ENCODE measurements at places on chromosomes 2 and 18.

GRCh38 chr2:2799151-2799697, 468.1 kb upstream of the MYT1L start:
- DNase-seq, result no peak

- DNase-seq, result no peak
Observed at GRCh38 chr2:191109888-191110287, 40.9 kb downstream of the STAT4 start.

DNA sequence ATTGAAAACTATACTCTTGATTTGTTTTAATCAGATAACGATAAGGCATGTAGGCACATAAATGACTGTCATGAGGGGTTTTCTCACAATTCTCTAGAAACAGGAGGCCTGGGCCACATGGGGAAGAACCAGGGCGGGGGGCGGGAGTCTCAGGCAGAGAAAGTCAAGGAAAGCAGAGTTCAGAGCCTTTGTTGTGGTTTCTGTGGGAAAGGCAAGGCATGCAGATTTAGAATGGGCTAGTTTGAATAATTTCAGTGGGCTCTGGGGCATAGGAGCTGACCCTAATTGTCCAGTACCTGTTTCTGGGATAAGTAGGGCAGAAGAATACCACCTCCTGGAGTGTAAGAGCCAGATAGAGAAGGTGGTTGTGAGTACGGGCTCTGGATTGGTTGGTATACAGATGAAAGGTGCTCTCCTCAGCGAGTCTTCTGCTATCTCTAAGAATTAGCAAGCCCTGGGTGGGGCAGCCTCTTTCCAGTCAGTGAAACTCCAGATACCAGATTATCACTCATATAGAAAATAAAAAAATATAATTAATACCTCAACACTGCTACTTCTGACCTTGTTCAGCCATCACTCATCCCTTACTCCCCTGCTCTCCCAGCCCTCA, 41.5 kb upstream of the CYRIA start:
- no peak for DNase-seq

DNA sequence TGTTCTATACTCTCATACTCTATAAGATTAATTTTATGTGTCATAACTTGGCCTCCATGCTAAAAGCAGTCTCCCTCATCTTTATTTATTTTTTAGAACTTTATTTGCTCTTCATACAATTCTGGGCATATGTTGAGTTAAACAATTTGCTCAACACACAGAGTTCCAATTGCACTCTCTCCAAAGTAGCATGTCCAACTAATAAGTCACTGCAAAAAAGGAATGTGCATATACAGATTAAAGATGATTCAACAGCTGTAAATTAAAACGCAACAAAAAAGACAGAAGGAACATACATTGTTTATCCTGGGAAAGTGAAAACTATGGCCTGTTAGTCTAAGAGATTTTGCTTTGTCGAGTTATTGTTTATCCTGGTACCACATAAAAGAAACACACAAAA, 277.7 kb upstream of the ACVR2A start:
- DNase-seq, result no peak

DNA sequence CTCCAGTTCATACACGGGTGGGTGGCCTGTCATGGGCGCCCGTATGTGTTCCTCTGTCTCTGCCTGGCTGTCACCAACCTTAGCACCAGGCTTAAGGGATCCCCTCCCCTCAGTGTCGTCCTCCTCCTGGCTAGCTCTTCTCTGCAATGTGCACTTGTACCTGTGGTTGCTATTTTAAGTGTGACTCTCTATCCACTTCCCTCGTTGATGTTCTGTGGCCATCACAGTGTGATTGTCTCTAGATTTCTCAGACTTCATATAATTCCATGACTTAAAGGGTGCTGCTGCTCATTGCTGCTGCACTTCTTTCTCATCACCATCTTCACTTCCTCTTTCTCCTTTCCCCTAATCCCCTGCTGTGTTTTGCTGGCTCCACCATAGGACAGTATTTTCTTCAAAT, 143.4 kb downstream of the EML6 start:
- DNase-seq, result no peak

DNA sequence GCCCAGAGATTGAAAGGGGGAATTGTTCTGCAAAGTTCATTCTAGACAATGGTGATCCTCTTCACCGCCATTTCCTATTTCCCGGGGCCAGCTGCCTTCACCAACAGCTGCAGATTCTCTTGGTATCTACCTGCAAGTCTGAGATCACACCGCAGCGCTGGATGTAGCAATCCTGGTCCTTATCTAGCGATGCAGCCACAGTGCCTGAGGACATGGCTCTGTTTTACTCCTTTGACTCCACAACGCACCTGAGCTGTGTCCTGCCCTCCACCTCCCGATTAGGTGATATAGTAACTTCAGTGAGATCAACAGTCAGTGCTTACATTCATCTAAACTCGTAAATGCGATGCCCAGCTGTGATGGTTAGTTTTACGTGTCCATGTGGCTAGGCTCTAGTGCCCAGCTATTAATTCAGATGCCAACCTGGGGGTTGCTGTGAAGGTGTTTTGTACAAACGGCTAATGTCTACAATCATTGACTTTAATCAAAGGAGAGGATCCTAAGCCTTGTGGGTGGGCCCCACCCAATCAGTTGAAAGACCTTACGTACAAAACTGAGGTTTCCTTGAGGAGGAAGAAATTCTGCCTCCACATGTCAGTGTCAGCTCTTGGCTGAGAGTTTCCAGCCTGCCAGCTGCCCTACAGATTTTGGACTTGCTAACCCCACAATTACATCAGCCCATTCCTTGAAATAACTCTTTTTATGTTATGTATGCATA, 189.8 kb downstream of the SH3BP4 start:
- DNase-seq, result no peak

- DNase-seq, result no peak
Observed at GRCh38 chr2:232880764-232881351, 10.8 kb downstream of the SNORC start.

Data from Right ventricle myocardium superior (tissue), 1 donor.